ENCODE measurements at places on chromosomes 5 and 9. TPM values are rescaled to one million over a fixed set of nuclear protein-coding genes. Genes with fewer than 3 reads are reported as not detected.

GRCh38 chr9:100436571-100436970 is 9.6 kb downstream of the MSANTD3 start:
- no peak for DNase-seq

- peak; percentile 73 for DNase-seq
Measured at GRCh38 chr9:35553670-35554543, 51.2 kb upstream of the TESK1 start.

GRCh38 chr9:90741036-90741435 is 60.6 kb upstream of the SYK start:
- no peak for DNase-seq

MRPS30 gene
- 57.2 TPM for total RNA-seq

TSSK1B gene
- under 0.01 TPM for total RNA-seq

ADAMTSL2 gene
- total RNA-seq, result not detected

- DNase-seq, result peak; percentile 43
Measured at GRCh38 chr5:58056546-58056945, 403.3 kb downstream of the PLK2 start.

DNA sequence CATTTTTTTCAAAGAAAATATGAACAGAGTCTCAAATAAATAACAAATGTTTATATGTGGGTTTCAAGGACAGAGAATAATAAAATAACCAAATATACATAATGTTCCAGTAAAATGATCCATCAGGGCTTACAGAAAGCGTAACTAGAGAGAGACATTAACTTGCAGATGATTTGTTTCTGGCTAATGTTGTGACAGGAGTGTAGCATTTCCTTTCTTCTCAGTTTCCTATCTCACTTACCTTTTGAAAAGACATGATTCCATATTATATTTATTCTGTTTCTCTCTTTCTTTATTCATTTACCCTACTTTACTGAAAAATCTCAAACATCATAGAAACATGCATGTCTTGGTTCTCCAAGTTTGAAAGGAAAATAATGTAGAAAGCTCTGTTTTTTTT is 451.3 kb upstream of the CDH9 start:
- no peak for DNase-seq
